ENCODE measurements at places on chromosomes 11 and 22.

GRCh38 chr11:82305123-82305522 is 428.5 kb downstream of the FAM181B start:
- no peak for DNase-seq

GRCh38 chr11:103680826-103681225 is 355.6 kb upstream of the DDI1 start:
- DNase-seq: no peak

DNA sequence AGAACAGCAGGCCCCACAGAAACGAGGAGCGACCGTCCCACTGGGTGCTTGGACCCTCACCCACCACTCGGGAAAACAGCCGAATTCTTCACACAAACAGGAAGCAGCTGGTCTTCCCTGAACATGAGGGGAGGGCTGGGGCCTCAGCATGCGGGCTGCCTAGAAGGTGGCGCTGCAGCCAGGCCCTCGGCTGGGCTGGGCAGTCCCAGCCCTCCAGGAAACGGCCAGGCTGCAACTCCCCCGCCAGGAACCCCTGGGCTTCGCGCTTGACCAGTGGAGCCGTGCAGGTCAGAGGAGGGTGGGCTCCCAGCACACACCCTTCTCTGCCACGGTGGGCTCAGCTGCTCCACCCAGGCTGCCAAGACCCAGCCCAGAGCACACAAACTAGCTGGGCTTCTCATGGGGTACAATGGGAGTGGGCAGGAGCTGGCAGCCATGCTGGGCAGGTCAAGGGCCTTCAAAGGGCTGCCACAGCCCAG is 29.6 kb downstream of the IGF2 start:
- no peak for DNase-seq

GRCh38 chr11:46293641-46294103 is 16.2 kb downstream of the CREB3L1 start:
- no peak for DNase-seq

GRCh38 chr11:103367650-103368049 is 258.4 kb downstream of the DYNC2H1 start:
- DNase-seq: no peak

DNA sequence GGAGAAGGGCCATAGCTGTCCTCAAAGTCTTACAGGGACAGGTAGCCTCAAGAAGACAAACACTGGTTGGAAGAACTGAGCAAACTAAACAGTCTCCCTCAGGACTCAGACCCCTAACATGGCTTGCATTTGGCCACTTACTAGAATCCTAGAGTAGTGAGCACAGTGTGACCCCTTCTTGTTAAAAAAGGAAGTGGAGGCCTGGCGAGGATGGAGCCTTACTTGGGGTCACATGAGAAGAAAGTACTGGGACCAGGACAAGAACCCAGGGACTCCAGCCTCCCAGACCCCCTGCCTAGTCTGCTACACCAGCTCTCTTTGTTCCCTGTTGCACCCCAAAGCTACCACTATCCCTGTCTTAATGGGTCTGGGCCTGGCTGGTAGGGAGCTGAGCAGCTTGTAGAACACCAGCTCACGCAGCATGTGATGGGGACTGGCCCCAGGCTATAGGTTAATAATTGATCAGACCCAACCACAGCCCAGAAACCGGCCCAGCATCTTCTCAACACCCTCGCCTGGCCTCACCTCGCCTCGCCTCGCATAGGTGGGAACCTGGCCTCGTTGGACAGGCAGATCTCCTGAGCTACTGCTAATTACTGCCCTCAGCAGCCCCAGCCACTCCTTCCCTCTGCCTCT is 17.6 kb downstream of the DGAT2 start:
- DNase-seq: no peak

Data from nucleus accumbens (tissue), 56 donors.